ENCODE measurements at places on chromosomes 1 and 21. TPM values are rescaled to one million over a fixed set of nuclear protein-coding genes. Genes with fewer than 3 reads are reported as not detected.

Gene CLCA4
- total RNA-seq, result not detected

Gene ATP6V1G3
- not detected for total RNA-seq

Gene HJV
- not detected for total RNA-seq

Gene NBPF6
- total RNA-seq, result not detected

Gene PRXL2B
- total RNA-seq, result 11.7 TPM

Gene SPRR5
- not detected for total RNA-seq

Gene MAP3K7CL
- 11.8 TPM for total RNA-seq

Gene FCER1G
- not detected for total RNA-seq

Gene LCE1D
- total RNA-seq, result not detected

Gene MSH4
- total RNA-seq, result 0.25 TPM
